ENCODE measurements at places on chromosomes 7 and 10.

DNA sequence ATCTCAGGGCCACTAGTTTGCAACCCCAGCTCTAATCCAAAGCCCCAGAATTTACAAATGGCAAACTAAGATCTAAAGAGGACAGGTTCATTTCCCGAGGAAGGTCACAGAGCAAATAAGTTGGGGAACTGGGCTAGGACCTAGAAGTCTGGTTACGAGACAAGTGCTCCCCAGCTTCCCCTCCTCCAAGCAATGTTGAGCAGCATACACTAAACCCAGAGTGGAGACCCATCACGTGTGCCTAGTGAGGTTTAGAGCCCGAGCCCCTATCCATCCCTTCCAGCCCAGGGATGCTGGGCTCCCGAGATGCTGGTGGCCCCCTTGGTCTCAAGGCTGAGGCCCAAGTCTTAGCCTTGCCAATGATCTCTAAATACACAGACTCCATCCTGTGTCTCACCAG is 209.5 kb upstream of the ZMIZ1 start:
- peak; percentile 77 for DNase-seq

GRCh38 chr7:70779321-70779720 is 352.6 kb upstream of the GALNT17 start:
- no peak for DNase-seq

- DNase-seq = no peak
Observed at GRCh38 chr7:154857728-154858681, 144.9 kb downstream of the PAXIP1 start.

DNA sequence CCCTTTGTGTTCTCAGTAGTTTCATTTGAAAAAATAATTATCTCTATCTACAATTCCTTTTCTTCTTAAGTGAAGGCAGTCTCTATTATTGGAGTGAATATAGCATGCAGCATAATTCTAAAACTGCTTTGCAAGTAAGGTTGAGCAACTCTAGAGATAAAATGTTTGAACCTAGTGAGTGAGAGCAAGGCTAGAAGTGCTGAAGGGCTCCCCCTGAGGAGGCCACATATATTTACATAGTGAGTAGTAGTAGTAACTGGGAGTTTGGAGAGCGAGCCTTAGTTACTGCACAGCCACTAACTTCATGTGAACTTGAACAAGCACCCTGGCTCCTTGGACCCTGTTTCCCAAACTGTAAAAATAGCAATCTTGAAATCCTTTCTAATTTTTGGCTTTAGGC is 141.5 kb upstream of the DKK1 start:
- DNase-seq = no peak

DNA sequence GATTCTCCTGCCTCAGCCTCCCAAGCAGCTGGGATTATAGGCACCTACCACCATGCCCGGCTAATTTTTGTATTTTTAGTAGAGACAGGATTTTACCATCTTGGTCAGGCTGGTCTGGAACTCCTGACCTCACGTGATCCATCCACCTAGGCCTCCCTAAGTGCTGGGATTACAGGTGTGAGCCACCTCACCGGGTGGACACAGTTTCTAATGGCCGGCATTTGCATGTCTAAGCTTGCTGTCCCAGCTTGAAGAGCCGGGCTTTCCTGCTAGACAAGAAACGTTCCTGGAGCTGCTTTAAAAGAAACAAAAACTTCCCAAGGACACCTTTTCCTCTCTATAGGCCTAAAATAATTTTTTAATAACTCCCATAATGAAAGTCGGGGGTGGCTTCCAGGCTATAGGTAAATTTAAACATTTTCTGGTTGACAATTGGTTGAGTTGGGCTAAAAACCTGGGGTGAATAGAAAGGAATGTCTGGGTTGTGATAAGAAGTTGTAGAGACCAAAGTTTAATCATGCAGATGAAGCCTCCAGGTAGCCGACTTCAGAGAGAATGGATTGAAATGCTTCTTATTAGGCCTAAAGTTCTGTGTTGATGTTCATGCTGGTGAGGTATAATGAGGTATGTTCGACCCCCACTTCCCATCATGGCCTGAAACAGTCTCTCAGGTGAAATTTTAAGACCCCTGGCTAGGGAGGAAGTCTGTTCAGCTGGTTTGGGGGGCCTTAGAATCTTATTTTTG is 8.8 kb downstream of the ACADSB start:
- DNase-seq = no peak

GRCh38 chr7:69871886-69872569 is 273.8 kb downstream of the AUTS2 start:
- DNase-seq = no peak

GRCh38 chr7:129908181-129908580 is 44.6 kb downstream of the UBE2H start:
- no peak for DNase-seq

- DNase-seq = peak; percentile 45
Observed at GRCh38 chr10:25758041-25758457, 176.0 kb upstream of the MYO3A start.

DNA sequence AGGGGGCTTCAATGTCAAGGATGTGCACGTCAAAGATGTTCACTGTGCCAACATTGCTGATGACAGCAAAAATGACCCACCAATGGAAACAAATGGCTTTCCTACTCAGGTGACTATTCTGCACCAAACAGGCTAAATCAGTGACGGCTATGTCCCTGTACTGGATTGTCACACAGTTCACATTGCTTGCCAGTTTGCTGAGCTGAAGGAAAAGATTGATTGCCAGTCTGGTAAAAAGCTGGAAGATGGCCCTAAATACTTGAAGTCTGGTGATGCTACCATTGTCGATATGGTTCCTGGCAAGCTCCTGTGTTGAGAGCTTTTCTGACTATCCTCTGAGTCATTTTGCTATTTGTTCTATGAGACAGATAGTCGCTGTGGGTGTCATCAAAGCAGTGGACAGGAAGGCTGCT is 202.2 kb upstream of the ETV1 start:
- no peak for DNase-seq

DNA sequence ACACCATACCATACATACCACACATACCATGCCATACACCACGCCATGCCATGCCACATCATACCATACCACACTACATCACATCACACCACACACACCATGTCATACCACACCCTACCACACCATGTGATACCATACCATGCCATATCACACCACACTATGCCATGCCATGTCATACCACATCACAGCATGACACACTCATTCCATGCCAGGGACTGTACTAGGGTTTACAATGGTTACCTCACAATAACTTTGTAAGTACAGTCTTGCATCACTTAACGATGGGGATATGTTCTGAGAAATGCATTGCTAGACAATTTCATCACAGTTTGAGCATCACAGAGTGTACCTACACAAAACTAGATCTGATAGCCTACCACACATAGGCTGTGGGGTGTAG is 14.5 kb downstream of the PYROXD2 start:
- no peak for DNase-seq

DNA sequence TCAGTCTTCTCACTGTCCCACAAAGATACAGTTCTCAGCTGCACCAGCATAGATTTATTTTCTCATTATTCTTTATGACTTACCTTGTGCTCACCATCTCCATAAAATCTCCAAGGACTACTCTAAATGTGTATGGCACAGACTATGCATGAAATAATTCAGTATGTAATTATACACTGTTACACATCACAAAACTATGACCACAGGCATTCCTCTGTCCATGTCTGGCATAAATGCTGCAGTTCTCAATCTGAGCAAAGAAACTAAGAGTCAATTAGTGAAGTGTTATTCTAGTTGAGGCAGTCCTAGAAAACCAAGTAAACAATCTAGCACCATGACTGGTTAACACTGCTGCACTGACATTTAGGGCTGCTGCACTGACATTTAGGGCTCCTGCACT is 2.7 kb downstream of the CYCS start:
- DNase-seq = no peak

GRCh38 chr10:116674901-116675423 is 54.2 kb downstream of the PNLIPRP2 start:
- no peak for DNase-seq

DNA sequence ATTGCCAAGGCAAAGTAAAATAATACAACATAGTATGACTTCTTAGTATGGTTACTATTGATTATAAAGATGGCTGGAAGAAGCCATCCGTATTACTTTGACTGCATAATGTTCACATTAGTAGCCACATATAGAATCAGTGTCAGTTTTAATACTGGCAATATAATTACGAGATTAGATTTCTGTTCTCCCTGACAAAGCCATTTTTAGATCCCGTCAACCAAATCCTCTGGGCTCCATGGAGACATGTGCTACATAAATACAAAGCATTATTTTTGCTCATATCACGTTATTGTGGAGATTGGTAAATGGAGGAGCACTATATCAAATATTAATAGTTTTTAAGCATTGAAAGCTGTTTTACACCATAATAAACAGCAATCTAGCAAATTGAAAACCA is 124.0 kb downstream of the MAGI2 start:
- no peak for DNase-seq

- no peak for DNase-seq
Observed at GRCh38 chr7:39183796-39184195, 206.1 kb downstream of the POU6F2 start.

DNA sequence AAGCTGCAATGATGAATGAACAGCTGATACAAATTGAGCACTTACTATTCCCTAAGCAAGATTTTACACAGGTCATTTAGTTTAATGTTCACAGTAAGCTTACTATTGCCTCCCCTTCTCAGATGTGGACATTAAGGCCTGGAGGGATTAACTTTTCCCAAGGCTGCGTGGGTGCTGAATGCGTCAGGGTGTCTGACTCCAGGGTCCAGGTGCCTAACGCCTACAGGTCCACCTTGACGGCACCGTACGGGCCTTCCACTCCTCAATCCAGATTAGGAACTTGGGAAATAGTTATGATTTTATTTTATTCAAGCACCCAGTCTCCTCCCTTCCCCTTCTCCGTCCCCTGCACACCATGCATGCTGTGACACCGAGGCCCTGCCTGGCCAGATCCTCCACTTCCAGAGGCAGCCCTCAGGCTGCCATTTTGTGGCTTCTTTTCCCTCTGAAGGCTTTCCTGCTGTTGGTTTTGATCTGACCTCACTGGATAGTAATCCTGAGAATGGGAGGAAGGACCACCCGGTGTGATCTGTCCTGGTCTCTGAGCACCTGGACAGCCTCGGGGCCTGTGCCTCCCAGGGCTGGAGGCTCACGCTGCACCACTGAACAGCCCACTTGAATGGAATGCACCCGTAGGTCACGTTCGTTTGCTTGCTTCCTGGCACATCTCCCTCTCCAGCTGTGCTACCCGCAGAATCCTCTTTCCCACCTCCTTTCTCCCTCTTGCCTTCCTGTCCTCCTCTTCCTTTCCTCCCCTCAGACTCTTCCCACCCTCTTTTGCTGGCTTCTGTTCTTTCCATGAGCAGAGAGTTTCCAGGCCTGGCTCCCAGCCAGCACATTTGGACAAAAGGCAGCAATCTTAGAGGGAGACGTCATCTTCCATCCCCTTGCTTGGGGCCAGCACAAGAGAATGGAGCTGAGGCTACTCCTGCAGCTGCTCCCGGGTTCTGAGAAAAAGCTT is 14.4 kb downstream of the DENND2A start:
- DNase-seq = peak; percentile 97

DNA sequence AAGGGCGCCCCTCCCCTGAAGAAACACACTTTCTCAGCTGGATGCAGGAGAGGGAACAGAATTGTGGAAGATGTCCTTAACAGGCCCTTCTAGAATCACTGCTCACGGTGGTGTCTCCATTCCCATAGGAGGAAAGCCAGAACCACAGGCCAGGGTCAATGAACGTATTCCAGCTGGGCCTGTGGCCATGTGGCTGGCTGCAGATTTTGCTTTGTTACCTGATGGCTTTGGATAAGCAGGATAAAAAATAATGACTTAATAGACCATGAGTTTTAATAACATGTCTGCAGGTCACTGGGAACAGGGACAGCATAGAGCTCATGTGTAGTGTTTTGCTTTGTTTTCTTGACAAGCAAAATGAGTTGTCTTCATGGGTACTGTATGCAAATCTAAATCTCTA is 210.3 kb downstream of the TRIL start:
- no peak for DNase-seq

GRCh38 chr7:132569884-132570614 is 6.2 kb downstream of the PLXNA4 start:
- no peak for DNase-seq

DNA sequence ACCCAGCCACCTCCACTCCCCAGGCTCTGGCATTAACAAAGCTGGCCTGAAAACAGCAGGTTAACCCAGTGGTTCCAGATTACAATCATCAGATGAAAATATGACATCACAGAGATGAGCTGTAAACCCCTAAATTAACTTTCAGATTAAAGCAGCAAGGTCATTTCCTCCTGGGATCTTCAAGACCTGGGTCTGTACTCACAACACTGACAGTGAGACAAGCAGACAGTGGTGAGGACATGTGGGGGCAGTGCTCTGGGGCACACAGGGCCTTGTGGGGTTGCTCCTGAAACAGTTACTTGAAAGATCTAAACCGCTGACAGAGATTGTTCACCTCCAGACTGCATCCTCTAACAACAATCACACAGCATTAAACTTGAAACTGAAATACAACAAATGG is 134.1 kb downstream of the ZNF438 start:
- DNase-seq = no peak

GRCh38 chr10:126671402-126671975 is 996 bp upstream of the C10orf90 start:
- DNase-seq = no peak

DNA sequence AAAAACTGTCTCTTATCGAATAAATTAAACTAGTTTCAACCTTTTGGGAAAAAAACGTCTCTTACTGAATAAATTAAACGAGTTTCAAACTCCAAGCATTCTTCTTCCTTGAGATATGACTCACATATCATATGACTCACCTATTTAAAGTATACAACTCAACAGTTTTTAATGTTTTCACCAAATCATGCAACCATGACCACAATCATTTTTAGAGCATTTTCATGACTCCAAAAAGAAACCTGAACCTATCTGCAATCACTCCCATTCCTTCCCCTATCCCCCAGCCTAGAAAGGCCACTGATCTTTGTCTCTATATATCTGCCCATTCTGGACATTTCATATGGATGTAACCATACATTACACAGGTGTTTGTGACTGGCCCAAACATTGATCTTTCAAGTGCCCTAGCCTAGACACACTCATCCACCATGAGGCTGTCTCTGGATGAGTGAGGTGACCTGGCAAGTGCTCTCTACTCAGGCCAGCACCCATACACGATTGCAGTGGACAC is 115.3 kb downstream of the PIP4K2A start:
- no peak for DNase-seq

DNA sequence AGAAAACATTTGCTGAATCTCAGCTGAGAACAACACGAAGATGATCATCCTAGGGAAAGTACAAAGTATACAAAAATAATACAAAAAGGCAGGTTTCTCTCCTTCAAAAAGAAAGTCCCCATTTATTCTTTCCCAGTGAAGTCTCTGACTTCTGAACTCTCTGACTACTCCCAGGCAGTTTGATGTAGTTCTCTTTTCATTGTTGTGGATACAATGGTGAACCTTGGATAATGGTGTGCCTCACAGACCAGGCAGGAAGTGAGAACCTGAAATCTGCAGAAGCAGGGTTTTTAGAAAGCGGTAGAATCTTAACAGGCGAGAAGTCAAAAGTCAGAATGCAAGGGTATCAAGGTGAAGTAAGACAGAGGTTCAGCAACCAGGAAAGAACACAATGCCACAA is 150.8 kb upstream of the NRP1 start:
- no peak for DNase-seq

GRCh38 chr10:88459530-88459929 is 123.6 kb downstream of the RNLS start:
- DNase-seq = no peak

- DNase-seq = no peak
Observed at GRCh38 chr10:52436664-52437063, 122.6 kb downstream of the DKK1 start.
